C1 segment of cervical spinal cord (tissue), 14 donors: ENCODE measurements at places on chromosomes 7 and 10.

GRCh38 chr7:120775755-120776154 is 82.2 kb downstream of the TSPAN12 start:
- DNase-seq, result no peak

DNA sequence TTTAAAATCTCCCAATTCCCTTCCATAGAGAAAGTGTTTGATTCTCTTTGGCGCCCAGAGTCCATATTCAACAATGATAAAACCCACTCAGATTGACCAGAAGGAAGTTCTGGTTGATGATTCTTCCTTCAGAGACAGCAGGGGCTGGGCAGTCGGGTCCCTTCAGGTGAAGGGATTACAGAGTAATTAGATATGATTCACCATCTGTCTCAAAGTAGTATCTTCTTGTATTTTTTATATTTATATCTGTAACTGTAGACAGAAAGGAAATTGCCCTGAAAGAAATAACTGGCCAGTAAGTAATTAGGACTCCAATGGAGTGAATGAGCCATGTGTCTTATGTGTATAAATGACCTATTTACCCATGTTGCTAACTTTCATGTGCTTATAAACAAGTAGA is 156.0 kb downstream of the PLCE1 start:
- no peak for DNase-seq

GRCh38 chr7:81441750-81442149 is 328.1 kb downstream of the HGF start:
- no peak for DNase-seq

DNA sequence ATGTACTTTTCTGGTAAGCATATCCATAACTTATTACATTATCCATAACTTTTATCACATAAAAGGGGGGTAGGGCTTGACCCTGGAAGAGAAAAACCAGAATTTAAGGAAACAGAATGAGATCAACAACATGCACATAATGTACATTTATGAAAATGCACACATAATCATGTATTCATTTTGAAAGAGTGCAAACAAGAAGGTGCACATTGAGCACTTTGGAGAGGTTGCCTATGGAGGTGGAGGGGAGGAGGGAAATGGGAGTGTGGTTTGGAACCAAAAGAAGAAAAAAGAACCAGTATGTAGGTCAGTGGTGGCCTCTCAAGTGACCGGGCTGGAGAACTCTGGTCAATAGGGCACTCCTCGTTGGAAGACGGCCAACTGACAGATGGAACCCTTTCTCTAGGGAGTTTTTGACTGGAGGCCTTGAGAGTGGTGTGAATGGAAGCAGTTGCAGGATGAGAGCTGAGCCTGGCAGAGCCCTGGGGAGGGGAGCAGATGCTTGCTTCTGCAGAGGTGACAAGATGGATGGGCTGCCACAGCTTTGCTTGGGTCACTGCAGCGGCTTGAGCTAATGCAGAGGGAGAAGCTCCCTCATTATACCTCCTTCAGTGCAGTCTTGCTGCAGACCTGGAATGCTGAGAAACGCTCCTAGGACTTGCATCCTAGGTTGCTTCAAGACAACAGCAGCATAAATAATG is 192.7 kb downstream of the SEC23IP start:
- DNase-seq, result no peak

- DNase-seq, result no peak
These were observed 11.4 kb upstream of the INPP5F start for GRCh38 chr10:119714484-119714816.

- no peak for DNase-seq
These were observed 130.6 kb downstream of the ATXN7L1 start for GRCh38 chr7:105745681-105746330.

DNA sequence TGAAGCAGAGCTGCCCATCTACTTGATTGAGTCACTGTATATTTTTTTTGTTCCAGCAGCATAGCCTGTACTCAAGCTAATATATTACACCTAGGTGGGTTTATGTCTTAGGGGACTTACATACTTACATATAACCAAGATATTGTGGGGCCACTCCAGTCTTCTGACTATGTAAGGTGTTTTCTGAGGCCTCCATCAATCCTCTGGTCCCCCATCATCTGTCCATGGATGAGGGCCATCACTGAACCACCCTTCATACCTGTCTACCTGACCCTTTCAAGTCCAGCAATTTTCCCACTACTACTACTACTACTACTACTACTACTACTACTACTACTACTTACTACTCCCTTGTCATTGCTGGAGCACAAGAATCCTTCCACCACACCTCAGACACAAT is 3.2 kb upstream of the FAM241B start:
- DNase-seq, result no peak

DNA sequence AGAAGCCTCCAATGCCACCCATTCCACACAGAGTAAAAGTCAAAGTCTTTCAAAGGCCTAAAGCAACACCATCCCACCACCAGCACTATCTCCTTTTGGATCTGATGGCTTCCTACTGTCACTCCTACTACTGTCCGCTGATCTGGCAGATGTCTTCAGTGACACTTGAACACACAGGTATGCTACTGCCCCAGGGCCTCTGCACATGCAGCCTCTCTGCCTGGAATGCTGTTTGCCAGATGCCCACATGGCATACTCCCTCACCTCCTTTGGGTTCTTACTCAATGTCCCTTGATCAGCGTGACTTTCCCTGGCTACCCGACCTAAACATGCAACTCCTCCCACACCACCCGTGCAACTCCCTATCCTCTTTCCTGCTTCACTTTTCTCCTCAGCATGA is 512.4 kb downstream of the KCNMA1 start:
- no peak for DNase-seq

GRCh38 chr10:101888251-101888949 is 44.8 kb upstream of the KCNIP2 start:
- DNase-seq, result no peak

GRCh38 chr10:132807621-132808049 is 21.7 kb upstream of the NKX6-2 start:
- DNase-seq, result no peak

DNA sequence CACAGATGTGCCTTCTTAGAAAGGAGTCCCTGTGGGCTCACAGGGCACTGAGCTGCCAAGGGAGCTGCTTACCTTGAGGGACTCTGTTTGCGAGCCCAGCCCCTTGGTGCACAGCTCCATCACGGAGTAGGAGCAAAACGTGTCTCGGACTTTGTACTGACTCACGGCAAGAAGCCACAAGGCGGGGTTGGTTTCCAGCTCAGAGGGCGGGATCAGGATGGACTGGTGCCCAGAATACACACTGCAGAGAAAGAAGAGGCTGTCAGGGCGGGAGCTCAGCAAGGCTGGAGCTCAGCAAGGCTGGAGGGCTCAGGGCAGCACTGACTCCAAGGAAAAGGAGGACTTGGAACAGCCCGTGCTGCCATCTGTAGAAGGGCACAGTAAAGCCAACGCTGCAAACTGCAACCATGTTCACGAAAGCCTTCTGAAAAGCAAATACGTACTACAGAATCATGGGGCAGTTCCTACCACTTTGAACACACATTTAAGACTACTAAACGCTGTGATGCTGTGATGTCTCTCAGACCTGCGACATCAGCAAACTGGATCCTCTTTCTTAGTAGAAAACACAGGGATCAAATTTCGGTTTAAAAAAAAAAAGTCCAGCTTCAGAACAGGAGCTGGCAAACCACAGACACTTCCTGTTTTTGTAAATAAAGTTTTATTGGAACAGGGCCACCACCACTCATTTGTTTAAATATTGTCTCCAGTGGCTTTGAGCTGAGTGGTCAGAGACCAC is 194.3 kb downstream of the ZMYND11 start:
- DNase-seq, result peak; percentile 51

GRCh38 chr10:60664859-60665258 is 113.4 kb upstream of the CDK1 start:
- DNase-seq, result no peak

GRCh38 chr10:72082856-72083789 is 5.2 kb downstream of the SPOCK2 start:
- no peak for DNase-seq

- peak; percentile 52 for DNase-seq
These were observed 10.6 kb downstream of the GPR146 start for GRCh38 chr7:1054861-1055450.

DNA sequence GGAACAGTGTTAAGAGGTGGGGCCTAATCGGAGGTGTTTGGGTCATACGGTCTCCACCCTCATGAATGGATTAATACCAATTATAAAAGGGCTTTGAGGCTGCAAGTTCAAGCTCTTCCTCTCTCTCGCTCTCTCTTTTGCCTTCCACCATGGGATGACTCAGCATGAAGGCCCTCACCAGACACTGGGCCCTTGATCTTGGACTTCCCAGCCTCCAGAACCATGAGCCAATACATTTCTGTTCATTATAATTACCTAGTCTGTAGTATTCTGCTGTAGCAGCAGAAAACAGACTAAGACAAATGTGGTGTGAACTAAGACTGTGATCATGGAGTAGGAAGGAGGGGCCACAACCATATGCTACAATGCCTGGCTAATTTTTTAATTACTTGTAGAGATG is 7.7 kb downstream of the AIFM2 start:
- no peak for DNase-seq

GRCh38 chr7:34603711-34604444 is 54.1 kb upstream of the NPSR1 start:
- DNase-seq, result no peak

DNA sequence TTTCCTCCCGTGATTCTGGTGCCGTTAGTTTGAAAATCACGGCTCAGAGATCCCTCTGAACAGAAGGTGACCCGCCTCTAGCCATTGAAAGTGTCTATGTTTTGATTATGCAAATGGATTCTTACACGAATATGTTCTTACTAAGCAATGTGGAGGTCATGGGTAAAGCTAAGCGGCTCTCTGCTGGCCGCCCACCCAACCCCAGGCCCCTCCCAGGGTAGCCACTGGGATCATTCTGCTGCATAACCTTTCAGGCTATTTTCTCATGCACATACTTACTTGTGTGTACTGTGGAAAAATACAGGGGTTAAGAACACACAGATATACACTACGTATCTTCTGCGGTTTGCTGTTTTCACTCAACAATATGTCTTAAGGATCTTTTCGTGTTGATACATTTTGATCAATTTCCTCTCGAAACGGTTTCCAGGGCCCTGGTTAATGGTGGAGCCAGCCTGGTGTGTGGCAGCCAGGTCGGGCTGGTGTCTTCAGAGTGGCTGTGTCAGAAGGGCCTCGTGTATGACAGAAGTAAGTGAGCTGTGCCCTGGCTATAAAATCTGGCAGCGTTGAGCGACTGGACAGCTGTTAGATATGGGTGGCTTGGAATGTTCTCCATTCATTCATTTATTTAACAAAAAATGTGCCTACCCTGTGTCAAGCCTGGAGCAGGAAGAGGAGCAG is 29.9 kb downstream of the ZNF783 start:
- DNase-seq, result no peak

GRCh38 chr10:17662193-17663138 is 18.5 kb downstream of the STAM start:
- no peak for DNase-seq

GRCh38 chr7:157432957-157433576 is 96.3 kb downstream of the DNAJB6 start:
- DNase-seq, result no peak

GRCh38 chr7:152144557-152145245 is 119.2 kb downstream of the GALNT11 start:
- no peak for DNase-seq

- DNase-seq, result no peak
These were observed 59.0 kb upstream of the TAS2R16 start for GRCh38 chr7:123054357-123055133.

DNA sequence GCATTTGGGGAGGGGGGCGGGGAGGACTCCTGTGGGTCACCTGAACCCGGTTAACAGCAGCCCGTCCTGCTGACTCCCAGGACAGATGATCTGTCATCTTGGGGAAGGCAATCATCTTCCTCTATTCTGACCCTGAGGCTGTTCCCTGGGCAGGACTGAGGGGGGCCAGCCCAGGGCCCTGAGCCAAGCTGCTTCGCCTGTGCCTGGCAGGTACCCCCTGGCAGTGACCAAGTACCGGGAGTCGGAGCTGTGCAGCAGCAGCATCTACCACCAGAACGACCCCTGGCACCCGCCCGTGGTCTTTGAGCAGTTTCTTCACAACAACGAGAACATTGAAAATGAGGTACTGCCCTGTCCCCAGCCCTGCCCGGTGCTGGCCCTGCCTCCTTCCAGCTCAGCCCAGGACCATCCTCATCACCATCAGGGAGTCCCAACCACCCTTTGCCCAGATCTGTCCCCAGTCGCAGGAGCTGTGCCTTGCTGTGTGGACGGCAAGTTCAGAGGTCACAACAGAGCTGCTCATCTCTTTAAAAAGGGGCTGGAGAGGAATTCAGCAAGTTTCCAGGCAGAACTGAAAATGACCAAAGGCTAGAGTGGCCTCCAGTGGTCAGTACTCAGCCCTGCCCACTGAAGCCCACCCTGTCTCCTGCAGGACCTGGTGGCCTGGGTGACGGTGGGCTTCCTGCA is 8.1 kb downstream of the AOC1 start:
- no peak for DNase-seq

GRCh38 chr7:159015454-159016410 is 128.9 kb downstream of the VIPR2 start:
- no peak for DNase-seq

GRCh38 chr10:76117949-76118348 is 686.5 kb downstream of the LRMDA start:
- DNase-seq, result no peak

GRCh38 chr10:52621635-52622079 is 150.9 kb downstream of the MBL2 start:
- DNase-seq, result no peak

- DNase-seq, result no peak
These were observed 41.0 kb downstream of the UBE2H start for GRCh38 chr7:129911790-129912189.

- no peak for DNase-seq
These were observed 204.2 kb upstream of the HABP2 start for GRCh38 chr10:113348694-113349093.

- no peak for DNase-seq
These were observed 356.4 kb downstream of the ANKRD7 start for GRCh38 chr7:118580743-118581382.

- DNase-seq, result no peak
These were observed 15.2 kb downstream of the ITPRID1 start for GRCh38 chr7:31529103-31529502.

DNA sequence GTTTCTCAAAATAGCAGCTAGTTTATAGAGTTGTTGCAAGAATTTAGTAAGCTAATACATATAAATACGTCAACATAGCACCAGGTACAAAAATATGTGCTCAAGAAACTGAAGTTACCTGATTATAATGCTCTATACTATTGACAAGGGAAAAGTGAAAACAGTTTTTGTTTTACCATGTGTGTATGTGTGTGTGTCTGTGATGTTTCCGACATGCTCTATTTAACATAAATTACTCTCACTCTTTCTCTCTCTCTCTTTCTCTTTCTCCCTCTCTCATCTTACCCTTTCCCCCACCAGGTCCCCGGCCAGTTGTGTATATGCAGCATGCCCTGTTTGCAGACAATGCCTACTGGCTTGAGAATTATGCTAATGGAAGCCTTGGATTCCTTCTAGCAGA is 4.3 kb downstream of the LIPN start:
- DNase-seq, result no peak
